ENCODE measurements at places on chromosomes 4 and X. TPM values are rescaled to one million over a fixed set of nuclear protein-coding genes. Genes with fewer than 3 reads are reported as not detected.

DNA sequence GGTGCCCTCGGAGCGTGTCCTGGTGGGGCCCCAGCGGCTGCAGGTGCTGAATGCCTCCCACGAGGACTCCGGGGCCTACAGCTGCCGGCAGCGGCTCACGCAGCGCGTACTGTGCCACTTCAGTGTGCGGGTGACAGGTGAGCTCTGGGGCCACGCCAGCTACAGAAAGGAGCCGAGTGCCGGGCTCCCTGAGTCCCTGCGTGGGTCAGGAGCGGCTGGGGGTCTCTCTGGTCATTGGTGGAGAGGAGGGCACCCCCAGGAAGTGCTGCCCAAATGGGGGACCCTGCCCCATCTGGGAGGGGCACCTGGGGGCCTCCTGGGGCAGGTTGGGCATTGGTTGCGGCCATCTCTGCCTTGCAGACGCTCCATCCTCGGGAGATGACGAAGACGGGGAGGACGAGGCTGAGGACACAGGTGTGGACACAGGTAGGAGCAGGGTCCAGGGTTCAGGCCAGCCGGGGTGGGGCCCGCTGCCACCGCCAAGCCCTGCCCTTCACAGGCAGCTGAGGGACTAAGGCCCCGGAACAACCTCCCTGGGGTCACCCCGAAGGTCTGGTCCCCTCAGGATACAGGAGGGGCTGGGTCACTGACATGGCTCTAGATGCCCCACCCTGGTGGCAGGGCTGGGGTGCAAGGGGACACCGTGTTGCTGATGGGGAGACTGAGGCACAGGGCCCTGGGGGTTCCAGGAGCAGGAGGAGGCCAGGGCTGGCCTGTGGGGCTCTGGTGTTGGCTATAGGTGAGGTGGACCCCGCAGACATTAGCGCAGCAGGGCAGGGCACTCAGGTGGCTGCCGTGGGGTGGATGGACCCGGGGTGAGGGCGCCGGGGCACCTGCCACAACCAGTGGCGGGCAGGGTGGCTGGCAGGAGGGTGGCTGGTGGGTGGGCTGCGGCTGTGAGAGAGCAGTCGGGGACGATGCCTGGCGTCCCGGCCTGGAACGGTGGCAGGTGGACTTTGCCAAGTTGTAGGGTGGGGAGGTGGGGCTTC is 6.6 kb downstream of the FGFR3 start:
- DNase-seq: no peak

- no peak for DNase-seq
These were observed 16.3 kb downstream of the PROM1 start for GRCh38 chr4:16067515-16067914.

- no peak for DNase-seq
These were observed 36.7 kb upstream of the H2AZ1 start for GRCh38 chr4:99986792-99987191.

Gene IQSEC2
- total RNA-seq: 0.82 TPM
